Stimulated activated CD4-positive, alpha-beta T cell treated with anti-CD3 and anti-CD28 coated beads, Interleukin-15, amount 100 ng/mL, for 1 hour (primary cell): ENCODE measurements at places on chromosomes 1 and 21.

GRCh38 chr1:83791821-83792437 lies 207.0 kb downstream of the TTLL7 start:
- DNase-seq: no peak

- DNase-seq: no peak
Observed at GRCh38 chr1:192844360-192844759, 35.5 kb downstream of the RGS2 start.

- no peak for DNase-seq
Observed at GRCh38 chr1:191176131-191176530, 698.5 kb upstream of the BRINP3 start.

DNA sequence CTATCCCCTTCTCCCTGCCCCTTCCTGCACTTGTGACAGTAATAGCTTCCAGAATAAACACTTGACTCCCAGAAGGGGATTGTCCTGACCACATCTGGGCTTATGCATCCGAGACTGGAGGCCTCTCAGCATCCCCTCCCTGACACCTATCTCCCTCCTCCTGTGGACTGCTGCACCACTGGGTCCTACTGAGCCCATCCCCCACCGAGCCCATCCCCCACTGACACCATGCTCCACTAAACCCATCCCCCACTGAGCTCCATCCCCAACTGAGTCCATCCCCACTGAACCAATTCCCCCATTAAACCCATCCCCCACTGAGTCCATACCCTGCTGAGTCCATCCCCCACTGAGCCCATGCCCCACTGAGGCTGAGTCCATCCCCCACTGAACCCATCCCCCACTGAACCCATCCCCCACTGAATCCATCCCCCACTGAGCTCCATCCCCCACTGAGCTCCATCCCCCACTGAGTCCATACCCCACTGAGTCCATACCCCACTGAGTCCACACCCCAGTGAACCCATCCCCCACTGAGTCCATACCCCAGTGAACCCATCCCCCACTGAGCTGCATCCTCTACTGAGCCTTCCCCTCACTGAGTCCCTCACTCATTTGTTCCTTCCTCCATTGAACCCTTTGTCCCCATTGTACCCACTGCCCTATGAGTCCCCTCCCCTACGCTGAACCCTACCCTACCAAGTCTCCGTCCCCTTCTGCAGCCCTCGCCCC lies 5.6 kb downstream of the PDZK1IP1 start:
- no peak for DNase-seq

GRCh38 chr1:53163291-53163768 lies 20.9 kb upstream of the SLC1A7 start:
- no peak for DNase-seq

- DNase-seq: no peak
Observed at GRCh38 chr1:2127187-2128145, 67.1 kb downstream of the FAAP20 start.

- DNase-seq: no peak
Observed at GRCh38 chr1:24032981-24033380, 52.9 kb upstream of the SRSF10 start.

DNA sequence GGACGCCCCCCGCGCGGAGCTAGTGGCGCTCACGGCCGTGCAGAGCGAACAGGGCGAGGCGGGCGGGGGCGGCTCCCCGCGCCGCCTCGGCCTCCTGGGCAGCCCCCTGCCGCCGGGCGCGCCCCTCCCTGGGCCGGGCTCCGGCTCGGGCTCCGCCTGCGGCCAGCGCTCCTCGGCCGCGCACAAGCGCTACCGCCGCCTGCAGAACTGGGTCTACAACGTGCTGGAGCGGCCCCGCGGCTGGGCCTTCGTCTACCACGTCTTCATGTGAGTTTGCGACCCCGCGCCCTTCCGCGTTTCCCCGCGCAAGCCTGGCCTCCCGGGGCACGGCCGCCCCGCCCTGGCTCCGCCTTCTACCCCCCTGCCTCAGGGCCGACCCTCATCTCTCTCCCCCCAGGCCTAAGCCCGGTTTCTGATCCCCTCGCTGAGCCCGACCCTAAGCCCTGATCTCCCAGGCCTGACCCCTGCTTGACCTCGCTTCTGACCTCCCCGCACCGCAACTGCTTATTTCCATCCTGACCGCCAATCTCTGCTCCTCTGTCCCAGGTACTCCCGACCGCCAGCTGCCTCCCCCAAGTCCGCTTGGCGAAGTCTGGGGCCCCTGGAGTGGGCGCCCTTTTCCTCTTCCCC lies 669 bp downstream of the KCNQ4 start:
- no peak for DNase-seq

- no peak for DNase-seq
Observed at GRCh38 chr1:209586221-209586740, 2.8 kb downstream of the CAMK1G start.

- DNase-seq: no peak
Observed at GRCh38 chr1:29812408-29813135, 576.2 kb downstream of the PTPRU start.

- no peak for DNase-seq
Observed at GRCh38 chr21:23017989-23018388, 2019.8 kb downstream of the NCAM2 start.
